ENCODE measurements at places on chromosomes 4 and X.
A peak's percentile ranks its signal among the peaks of the same experiment; 100 is the strongest.

GRCh38 chr4:167238226-167238625 lies 3.9 kb upstream of the SPOCK3 start:
- DNase-seq: no peak

- no peak for DNase-seq
Observed at GRCh38 chr4:155234206-155234605, 25.8 kb downstream of the NPY2R start.

GRCh38 chr4:152369902-152370295 lies 166.0 kb downstream of the FBXW7 start:
- no peak for DNase-seq

DNA sequence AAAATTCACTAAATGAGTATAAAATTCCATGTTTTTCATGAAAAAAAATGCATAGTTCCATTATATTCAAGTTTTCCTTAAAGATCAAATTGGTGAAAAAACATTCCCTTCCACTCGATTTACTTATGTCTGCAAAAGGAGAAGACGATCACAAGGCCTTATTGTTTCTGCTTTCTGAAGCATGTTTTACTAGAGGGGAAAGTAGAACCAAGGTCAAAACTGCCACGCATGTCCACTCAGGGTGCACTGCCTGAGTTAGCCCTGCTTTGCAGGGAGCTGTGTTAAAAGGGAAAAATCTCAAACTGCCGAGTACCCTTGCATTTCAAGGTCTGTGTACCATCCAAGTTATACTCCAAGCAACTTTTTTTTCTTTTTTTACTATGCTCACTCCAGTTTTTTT lies 57.2 kb downstream of the TRAPPC11 start:
- DNase-seq: no peak

GRCh38 chr4:22434895-22435294 lies 81.0 kb downstream of the ADGRA3 start:
- no peak for DNase-seq

DNA sequence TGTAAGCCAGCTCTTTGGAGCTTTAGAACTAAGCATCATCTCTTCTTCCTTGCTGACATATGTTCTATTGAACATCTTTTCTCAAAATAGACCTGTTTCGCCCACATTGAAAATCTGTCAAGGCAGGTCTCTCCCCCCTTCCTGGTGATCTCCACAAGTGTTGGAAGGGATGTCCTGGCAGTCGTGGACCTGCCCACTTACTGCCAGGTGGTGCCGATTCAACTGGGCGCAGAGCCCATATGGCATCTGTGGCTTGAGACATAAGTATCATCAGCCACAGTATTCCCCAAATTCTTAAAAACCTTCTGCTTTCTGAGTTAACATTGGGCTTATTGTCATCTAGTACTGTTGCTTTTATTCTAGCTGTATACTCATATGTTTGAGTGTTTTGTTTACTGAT lies 969.3 kb upstream of the FTHL17 start:
- no peak for DNase-seq

GRCh38 chrX:139454743-139455142 lies 75.8 kb upstream of the F9 start:
- no peak for DNase-seq

DNA sequence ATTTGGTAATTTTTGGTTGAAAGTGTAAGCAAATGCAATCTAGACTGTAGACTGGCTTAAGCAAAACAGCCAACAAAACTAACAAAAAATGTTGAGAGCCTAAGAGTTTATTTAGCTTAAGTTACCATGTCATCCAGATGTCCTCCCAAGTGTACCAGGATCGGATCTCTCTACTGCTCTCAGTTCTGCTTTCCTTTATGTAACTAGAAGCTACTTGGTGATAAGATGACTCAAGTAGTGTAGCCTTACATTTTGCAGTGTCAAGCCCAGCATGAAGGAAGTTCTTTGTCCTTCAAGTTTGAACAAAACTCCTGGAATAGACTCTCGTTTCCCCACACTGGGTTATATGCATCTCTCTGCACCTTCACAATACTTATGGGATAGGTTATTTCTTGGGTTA lies 1500.0 kb downstream of the STIM2 start:
- DNase-seq: no peak

DNA sequence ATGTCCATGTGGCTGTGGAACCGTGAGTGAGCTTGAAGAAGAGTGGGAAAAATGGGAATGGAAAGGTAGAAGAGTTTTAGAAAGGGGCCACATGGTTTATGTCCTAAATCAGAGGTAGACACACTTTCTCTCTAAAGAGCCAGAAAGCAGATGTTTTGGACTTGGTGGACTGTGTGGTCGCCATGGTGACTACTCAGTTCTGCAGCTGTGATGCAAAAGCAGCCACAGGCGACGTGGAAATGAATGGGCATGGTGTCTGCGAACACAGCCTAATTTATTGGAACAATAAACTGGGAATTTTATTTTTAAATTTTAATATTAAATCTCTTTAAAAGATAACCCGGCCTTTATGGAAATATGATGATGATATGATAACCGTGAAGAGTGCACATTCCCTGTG lies 386.0 kb upstream of the FAT1 start:
- no peak for DNase-seq

DNA sequence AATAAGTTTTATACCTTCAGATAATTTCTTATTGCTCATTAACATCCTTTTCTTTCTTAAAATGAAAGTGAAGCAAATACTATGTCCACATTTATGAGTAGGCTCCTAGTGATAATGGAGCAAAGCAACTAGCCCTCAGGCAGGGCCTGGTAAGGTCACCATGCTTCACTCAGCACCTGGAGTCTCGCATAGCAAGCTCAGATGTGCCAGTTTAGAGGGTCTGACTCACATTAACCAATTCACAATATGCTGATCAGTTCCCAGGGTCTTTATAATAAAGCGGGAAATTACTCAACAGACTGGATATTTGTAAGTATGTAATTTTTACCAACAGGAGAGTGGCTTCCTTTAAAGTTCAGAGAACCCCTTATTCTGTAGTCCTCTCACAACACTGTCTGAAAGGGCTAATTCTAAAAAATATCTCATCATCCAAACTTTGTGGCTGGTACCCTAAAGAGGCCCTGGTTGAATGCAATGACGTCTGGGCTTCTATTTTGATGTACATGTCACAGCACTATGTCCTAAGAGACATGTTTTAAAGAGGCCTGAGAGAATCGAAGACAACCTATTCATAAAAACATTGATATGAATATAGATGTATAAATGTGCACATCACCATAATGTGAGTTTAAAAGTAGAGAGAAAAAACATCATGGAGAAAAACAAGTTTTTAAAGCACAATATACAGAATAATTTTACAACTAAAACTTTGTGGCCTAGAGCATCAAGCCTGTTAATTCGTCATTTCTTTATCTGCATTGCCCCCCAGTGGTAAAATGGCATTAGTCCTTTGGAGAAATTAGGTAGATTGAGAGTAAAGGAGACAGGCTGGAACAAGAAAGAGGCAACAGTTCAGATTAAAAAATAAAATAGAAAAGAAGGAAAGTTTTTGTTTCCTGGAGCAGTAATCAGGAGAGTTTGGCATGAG lies 44.3 kb downstream of the IL21 start:
- no peak for DNase-seq

DNA sequence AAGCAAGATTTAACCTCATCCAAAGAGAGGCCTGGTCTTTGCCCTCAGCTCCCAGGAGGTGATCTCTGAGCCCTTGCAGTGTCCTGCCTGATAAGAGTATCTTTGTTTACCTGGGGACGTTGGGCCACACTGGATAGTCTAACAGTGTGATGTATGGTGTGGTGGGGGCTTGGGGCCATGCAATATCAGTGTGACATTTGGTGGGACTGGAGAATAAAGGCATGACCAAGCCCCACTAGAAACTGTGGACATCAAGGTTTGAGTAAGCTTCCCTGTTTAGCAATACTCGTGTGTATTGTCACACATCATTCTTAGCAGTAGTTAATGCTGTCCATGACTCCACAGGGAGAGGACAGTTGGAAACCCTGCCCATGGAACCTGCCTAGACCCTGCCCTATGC lies 34.4 kb downstream of the BBS12 start:
- no peak for DNase-seq

DNA sequence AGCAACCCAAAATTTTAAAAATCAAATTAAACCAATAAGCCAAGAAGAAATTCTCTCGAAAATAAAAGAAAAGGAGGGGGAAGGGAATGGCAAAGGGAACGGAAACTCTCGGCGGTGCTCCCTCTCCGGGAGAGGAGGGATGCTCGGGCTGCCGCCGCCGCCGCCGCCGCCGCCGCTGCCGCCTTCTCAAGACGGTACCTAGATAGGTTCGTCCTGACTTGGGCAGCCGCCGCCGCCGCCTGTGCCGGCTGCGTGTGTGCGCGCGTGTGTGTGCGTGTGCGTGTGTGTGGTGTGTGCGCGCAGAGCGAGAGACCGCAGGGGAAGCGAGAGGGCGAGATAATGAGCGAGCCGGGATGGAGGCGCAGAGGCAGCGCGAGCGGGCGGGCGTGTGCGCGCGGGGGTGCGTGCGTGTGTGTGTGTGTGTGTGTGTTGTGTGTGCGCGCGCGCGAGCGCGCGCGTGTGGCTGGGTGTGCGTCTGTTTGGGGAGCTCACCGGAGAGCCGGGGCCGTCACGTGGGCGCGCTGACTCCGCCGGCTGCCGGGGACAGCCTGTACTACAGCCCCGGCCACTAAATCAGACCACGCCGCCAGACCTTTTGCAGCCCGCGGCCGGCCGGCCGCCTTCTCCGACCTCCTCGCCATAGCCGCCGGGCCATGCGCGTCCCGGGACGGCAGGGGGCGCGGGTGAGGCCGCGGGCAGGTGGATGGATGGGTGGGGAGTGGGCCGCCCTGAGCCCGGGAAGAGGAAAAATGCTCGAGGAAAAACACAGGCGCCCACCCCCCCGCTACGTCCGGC lies 111.6 kb downstream of the DHX15 start:
- peak; percentile 42 for DNase-seq

GRCh38 chr4:53527326-53527725 lies 64.0 kb downstream of the LNX1 start:
- no peak for DNase-seq

DNA sequence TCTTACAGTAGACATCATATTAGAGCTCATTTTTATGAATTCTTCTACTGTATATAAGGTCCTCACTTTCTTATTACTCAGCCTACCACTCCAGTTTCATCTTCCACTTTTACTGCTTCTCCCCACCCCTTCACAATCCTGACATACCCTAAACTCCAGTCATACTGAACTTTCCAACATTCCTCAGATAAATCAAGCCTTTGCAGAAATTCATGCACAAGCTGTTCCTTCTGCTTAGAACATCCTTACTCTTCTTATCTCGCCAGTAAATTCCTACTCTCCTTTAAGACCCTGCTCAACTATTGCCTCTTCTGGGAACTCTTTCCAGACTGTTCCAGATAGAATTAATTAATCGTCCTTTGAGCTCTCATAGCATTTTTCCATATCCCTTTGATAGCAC lies 24.8 kb downstream of the RTL9 start:
- DNase-seq: no peak

DNA sequence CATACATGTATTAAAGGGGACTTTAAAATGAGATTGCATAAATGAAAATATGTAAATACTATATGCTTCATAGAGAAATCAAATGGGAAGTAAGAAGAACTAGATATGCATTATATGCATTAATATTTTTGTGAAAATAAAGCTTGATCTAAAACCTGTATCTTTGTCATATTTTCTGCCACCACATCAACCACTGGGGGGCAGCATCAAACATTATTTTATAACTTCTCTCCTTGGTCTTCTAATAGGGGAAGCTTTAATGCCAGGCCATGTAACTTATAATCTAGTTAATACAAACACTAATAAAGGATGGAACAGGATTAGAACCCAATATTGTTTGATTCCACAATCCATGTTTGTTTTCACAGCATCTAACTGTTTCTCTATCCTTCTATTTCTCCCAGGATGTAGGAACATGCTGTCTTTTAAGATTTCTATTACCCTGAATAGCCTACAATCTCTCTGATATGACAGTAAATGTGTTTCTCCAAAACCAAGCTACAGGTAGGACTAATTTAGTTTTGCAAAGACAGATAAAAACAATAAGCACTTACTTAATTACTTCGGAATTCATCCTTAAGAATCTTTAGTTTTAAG lies 10.0 kb downstream of the QRFPR start:
- no peak for DNase-seq
